Lower lobe of right lung (tissue), 2 donors: ENCODE measurements at places on chromosomes 7 and 10. TPM values are rescaled to one million over a fixed set of nuclear protein-coding genes. Genes with fewer than 3 reads are reported as not detected.

CALN1 gene
- not detected for total RNA-seq

GFRA1 gene
- total RNA-seq: 9.8 TPM

DNA sequence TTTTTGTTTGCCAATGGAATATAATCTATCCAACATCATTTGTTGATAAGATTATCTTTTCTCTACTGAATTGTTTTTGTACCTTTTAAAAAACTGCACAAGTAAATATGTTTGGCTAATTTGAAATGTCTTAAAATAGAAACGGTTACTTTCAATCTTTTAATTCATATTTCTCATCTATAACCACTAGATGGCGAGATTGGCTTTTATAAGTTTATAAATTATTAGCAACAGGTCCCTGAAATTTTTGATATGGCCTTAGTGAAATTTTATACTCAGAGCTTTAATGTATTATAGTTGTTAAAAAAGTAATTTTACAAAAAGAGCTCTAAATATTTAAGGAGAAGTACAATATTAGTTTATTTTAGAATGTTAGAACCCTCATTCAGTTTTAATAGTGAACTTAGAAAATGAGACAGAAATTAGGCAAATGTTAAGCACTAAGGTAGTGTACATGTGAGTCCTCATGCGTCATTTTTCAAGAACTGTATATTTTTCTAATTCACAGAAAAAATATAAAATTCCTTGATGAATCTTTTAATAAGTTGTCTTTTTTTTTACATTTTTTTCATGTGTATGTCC lies 592.5 kb downstream of the ARL4A start:
- no peak overlapping the region for H3K4me3 ChIP-seq
- no peaks in the 10 kb centered on the region for H3K27me3 ChIP-seq

DNA sequence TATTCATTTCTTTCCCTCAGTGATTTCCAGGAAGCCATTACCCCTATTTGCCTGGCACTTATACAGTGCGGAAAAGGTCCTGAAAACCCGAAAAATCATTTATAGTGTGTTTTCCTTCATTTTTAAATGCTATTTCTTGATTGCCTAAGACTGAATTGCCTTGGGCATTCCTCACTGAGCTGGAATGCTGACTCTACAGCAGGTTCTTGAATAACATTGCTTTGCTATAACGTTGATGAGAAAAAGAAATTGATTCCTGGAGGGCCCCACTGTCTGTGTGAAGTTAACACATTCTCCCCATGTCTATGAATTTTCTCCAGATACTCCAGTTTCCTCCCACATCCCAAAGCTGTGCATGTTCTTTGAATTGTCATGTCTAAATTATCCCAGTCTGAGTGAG lies 308.5 kb downstream of the EXOC4 start:
- DNase-seq: no peak
- no peaks in the 10 kb centered on the region for H3K4me1 ChIP-seq
- no peaks in the 10 kb centered on the region for H3K36me3 ChIP-seq
- no peaks in the 10 kb centered on the region for H3K27me3 ChIP-seq
- no peak overlapping the region for H3K27ac ChIP-seq
- H3K4me3 ChIP-seq: no peak overlapping the region

DNA sequence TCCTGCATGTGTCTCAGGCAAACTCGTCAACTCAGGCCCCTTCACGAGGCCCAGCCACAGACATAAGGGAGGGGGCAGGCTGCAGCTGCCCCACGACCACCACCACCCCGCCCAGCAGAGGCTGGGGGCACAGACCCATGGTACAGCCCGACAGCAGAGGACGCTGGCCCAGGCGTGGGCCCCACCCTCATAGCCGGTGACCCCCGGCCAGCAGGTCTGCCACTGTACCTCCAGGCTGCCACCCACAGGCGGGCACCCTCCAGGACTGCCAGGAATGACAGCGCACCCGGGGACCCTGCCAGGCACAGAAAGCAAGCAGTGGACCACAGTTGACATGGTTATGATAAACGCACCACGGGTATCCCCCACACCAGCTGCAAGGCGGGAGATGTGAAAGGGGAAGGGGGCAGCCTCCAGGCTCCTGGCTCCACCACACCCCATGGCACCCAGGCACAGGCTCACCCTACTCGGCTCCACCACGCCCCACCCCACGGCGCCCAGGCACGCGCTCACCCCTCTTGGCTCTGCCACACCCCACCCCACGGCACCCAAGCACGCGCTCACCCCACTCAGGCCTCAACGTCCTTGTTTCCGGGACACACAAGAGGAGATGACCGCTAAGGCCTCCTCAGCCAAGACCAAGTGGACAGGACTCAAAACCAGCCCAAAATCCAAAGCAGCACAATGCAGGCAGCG lies 135.9 kb downstream of the MAD1L1 start:
- no peak overlapping the region for H3K4me3 ChIP-seq
- H3K27ac ChIP-seq: no peak overlapping the region
- no peaks in the 10 kb centered on the region for H3K4me1 ChIP-seq
- H3K36me3 ChIP-seq: no peaks in the 10 kb centered on the region
- DNase-seq: peak; percentile 69
- no peaks in the 10 kb centered on the region for H3K27me3 ChIP-seq

C10orf53 gene
- not detected for total RNA-seq

DNA sequence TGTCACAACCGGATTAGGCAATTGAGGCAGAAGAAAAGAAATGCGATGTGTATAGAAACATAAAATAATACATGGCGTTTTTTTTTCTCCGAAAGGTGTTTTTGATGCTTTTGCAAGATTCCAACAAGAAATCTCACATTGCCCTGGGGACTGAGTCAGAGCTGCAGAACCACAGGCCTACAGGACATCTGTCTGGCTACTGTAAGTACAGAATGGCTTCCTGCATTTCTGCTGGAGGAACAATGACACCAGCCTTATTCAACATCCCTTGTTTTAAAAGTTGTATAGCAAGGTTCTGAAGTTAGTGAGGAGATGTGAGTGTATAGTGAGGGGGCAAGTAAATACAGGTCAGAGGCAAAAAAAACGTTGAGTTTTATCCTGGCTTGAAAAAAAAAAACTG lies 256.4 kb downstream of the ABCA13 start:
- H3K36me3 ChIP-seq: no peaks in the 10 kb centered on the region
- H3K27me3 ChIP-seq: no peaks in the 10 kb centered on the region
- DNase-seq: no peak
- H3K4me3 ChIP-seq: no peak overlapping the region

PI4K2A gene
- total RNA-seq: 29.7 TPM

DNA sequence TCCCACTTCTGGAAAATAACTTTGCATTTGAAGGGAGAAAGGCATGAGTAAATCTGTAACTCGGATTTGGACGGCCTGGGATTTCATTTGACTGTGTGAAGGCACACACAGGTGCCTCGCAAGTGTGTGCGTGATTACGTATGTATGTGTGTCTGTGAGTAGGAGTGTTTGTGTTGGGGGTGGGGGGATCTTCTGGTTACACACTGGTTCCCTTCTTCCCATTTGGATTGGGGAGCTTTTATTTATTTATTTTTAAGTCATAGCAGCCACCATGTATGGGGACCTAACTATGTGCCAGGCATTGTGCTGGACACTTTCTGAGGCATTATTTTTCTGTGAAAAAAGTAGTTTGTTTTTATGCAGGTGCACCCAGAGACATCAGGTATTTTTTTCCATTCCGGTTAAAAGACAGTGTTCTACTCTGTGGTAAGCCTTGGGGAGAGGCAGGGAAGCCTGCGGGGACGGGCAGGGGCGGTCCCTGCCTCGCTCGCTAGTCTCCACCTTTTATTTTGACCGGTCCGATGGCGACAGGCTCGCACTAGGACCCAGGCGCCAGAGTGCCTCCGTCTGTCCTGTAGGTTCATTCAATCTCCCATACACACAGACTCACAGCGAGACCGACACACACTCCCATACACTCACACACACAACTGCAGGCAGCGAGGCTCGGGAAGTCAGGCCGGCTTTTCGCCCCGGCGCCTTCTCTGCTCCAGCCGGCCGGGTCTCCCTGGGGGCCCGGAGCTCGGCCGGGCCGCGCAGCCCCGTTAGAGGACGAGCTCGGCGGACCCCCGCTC lies at the start of gene MXI1:
Gene MXI1 (plus strand): TSS at position 595 of the 794 bp plus-strand sequence. CDS start 204 bp downstream, outside the sequence.
- peak within 1 kb of the TSS; percentile 80 for H3K4me3 ChIP-seq
- peak within 1 kb of the TSS; percentile 88 for H3K27ac ChIP-seq
- no peaks in the 10 kb centered on the region for H3K27me3 ChIP-seq
- peak; percentile 82 for DNase-seq
- H3K36me3 ChIP-seq: no peaks in the 10 kb centered on the region

DNA sequence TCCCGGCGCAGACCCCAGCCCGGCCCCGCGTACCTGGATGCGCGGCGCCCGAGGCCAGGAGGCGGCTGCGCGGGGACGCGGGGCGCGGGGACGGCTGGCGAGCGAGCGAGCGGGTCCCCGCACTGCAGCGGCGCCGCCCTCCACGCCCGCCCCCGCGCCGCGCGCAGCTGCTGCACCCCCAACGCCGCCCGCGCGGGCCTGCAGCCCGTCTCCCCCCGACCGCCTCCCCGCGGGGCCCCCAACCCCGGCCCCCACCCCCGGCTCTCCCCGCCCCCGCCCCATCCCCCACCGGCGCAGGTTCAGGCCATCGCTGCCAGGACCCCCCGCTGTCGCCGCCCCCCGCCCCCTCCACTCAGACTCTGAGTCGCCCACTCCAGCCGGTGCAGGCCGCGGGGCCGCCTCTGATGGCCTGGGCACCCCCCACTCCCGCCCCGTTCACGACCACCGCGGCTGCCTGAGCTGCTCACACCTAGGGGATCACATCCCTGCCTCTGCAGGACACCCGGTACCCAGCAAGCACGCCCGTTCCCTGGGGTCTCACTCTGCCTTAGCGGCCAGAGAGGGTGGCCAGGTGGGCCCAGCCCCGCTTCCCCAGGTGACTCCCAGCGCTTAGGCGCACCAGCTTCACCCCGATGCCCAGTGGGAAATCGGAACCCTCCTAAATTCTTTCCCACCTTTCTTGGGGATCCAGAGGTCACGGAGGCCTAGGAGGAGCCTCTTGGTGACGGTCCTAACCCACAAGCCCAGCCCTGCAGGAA lies 13.9 kb upstream of the DNAAF5 start:
- peak overlapping the region; percentile 60 for H3K4me3 ChIP-seq
- peaks cover 7% of the 10 kb centered on the region for H3K27me3 ChIP-seq
- no peaks in the 10 kb centered on the region for H3K4me1 ChIP-seq
- H3K36me3 ChIP-seq: no peaks in the 10 kb centered on the region
- H3K27ac ChIP-seq: peak overlapping the region; percentile 67

- H3K36me3 ChIP-seq: no peaks in the 10 kb centered on the region
- no peak overlapping the region for H3K4me3 ChIP-seq
- no peak for DNase-seq
- H3K4me1 ChIP-seq: no peaks in the 10 kb centered on the region
- H3K27ac ChIP-seq: no peak overlapping the region
Observed at GRCh38 chr7:131312838-131313237, 14.8 kb upstream of the MKLN1 start.

MMD2 gene
- not detected for total RNA-seq

DNA sequence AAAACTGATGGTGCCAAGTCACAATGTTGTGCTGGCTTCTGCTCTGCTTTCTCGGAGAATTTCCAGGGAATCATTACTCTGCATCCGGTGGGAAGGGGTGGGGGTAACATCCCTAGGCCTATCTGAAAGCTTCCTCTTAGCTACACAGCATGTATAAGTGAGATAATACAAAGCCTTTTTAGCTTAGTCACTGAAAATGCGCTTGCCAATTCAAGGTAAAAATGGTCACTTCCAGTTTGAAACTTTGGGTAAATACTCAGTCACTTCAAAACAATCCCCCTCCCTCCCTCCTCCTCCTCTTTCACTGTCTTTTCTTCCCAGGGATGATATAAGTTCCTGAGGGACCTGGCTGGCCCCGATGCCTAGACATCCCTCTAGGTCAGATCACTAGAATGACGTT lies 57.3 kb upstream of the APBB1IP start:
- DNase-seq: no peak
- no peaks in the 10 kb centered on the region for H3K36me3 ChIP-seq
- H3K4me3 ChIP-seq: no peak overlapping the region
- H3K4me1 ChIP-seq: no peaks in the 10 kb centered on the region
- no peaks in the 10 kb centered on the region for H3K27me3 ChIP-seq
- no peak overlapping the region for H3K27ac ChIP-seq

DNA sequence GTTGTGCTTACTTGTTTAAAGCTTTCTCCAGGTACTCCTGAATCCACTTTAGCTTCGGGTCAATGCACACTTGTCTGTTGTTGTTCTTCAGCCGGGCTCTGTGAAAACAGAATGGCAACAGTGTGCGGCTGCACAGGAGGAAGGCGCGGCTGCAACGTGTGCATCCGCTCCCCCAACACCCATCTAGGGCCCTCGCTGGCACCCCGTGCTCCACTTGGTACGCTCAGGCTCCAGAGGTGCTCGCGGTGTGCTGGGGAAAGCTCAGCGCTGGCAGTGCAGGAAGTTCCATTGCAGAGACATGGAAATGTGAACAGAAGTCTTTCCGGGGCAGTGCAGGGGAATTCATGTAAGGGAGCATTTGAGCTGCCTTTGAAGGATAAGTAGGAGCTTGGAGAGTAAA lies 6.3 kb downstream of the CXCL12 start:
- H3K27me3 ChIP-seq: peaks cover 13% of the 10 kb centered on the region
- DNase-seq: no peak
- peaks cover 9% of the 10 kb centered on the region for H3K36me3 ChIP-seq
- H3K4me1 ChIP-seq: no peaks in the 10 kb centered on the region
- no peak overlapping the region for H3K27ac ChIP-seq

GRCh38 chr7:142452791-142453190 lies 194.9 kb upstream of the PRSS58 start:
- H3K27me3 ChIP-seq: peaks cover 7% of the 10 kb centered on the region
- H3K27ac ChIP-seq: no peak overlapping the region
- no peaks in the 10 kb centered on the region for H3K36me3 ChIP-seq
- no peak overlapping the region for H3K4me3 ChIP-seq
- H3K4me1 ChIP-seq: no peaks in the 10 kb centered on the region

PLXDC2 gene
- total RNA-seq: 143 TPM

GRCh38 chr10:3750854-3751253 lies 34.2 kb downstream of the KLF6 start:
- no peak for DNase-seq
- H3K4me3 ChIP-seq: no peak overlapping the region
- H3K27me3 ChIP-seq: no peaks in the 10 kb centered on the region
- H3K4me1 ChIP-seq: peaks cover 53% of the 10 kb centered on the region
- no peak overlapping the region for H3K27ac ChIP-seq

DNA sequence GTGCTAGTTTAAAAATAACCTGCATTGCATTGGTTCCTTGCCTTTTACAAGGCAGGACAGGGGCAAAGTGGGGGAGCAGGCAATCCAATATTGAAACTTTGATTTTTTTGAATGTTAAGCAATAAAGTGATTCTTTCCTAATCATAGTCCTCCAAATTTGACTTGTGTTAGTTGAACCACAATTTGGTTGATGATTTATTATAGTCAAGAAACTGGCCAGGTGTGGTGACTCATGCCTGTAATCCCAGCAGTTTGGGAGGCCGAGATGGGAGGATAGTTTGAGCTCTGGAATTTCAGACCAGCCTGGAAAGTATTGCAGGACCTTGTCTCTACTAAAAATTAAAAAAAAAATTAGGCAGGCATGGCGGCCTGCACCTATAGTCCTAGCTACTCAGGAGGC lies 27.9 kb upstream of the ABLIM1 start:
- peaks cover 49% of the 10 kb centered on the region for H3K4me1 ChIP-seq
- no peaks in the 10 kb centered on the region for H3K36me3 ChIP-seq
- H3K27ac ChIP-seq: peak overlapping the region; percentile 72
- no peaks in the 10 kb centered on the region for H3K27me3 ChIP-seq
- H3K4me3 ChIP-seq: no peak overlapping the region
- DNase-seq: no peak
